ENCODE measurements at places on chromosomes 3 and 15.

- no peak for DNase-seq
Measured at GRCh38 chr15:33113666-33114373, 80.7 kb downstream of the FMN1 start.

DNA sequence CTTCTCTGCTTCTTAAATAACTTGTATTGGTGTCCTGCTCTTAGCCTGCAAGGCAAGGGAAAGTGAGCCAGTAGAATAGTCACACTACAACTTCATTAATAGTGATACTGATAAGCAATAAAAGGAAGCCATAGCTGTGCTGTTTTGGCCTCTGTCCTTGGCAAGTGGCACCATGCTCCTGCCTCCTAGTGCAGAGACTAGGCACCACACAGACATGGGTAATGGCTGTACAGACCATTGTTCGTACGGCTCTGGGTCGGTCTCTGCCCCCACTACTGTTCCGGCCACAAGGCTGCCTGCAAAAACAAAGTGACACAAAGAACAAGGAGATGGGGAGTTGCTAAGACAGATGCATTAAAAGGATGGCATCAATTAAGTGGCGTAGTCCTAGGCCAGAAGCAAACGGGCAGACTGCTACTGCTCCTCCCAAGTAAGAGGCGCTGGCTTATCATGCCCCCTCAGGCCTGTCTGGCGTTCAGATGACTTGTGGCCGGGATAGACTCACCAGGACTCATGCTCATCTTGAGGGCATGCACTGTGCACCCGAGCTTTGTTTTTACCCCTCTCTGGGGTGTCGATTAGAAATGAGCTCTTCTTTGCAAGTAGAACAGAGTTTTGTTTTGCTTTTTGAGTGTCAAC, 75.6 kb downstream of the TRAK1 start:
- no peak for DNase-seq

GRCh38 chr15:82135638-82136037, 89.8 kb upstream of the MEX3B start:
- DNase-seq = no peak

- DNase-seq = no peak
Measured at GRCh38 chr3:182795389-182795782, 2.1 kb downstream of the ATP11B start.

- DNase-seq = no peak
Measured at GRCh38 chr3:134592806-134593205, 58.0 kb downstream of the KY start.

DNA sequence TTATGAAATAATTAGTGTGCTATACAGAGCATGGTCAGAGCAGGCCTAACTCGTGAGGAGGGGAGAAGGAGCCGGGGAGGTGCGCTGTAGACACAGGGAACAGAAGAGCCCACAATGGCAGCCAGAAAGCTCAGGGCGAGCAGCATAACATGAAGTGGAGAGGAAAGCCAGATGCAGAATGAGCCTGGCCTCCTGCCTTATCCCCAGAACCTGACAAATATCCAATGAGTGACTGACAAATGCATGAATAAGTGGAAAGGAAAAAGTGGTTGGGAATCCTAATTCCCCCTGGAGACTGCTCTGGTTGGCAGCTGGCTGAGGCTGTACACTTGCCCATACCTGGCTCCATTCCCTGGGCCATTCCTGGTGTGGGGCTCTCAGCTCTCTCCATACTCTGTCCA, 9.2 kb upstream of the MST1R start:
- no peak for DNase-seq

- no peak for DNase-seq
Measured at GRCh38 chr3:30263925-30264313, 342.5 kb upstream of the TGFBR2 start.

- DNase-seq = no peak
Measured at GRCh38 chr3:57019057-57019456, 41.4 kb upstream of the SPATA12 start.

DNA sequence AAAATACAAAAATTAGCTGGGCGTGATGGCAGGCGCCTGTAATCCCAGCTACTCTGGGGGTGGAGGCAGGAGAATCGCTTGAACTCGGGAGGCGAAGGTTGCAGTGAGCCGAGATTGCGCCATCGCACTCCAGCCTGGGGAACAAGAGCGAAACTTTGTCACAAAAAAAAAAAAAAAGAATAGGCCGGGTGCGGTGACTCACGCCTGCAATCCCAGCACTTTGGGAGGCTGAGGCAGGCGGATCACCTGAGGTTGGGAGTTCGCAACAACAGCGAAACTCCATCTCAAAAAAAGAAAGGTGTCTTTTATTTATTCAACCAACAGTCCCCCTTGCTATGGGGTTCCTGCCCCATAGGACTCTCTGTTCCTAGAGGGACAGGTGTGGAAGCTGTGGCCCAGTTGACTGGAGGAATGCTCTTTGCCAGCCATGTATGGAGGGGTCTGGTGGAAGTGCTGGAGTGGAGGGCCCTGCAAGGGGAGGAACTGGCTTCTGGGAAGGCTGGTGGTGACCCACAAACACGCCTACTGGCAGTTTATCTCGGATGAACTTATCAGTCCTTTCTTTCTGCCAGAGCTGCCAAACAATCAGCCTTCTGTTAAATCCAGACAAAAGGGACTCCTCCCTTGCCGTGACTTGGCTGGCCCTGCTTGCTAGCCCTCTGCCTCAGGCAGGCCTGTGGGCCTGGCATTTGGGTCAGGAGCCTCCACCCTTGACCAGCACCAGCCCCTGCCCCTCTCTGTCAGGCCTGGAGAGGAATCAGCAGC, 4.6 kb upstream of the DAG1 start:
- no peak for DNase-seq

- no peak for DNase-seq
Measured at GRCh38 chr15:78761020-78761419, 50.2 kb downstream of the ADAMTS7 start.

DNA sequence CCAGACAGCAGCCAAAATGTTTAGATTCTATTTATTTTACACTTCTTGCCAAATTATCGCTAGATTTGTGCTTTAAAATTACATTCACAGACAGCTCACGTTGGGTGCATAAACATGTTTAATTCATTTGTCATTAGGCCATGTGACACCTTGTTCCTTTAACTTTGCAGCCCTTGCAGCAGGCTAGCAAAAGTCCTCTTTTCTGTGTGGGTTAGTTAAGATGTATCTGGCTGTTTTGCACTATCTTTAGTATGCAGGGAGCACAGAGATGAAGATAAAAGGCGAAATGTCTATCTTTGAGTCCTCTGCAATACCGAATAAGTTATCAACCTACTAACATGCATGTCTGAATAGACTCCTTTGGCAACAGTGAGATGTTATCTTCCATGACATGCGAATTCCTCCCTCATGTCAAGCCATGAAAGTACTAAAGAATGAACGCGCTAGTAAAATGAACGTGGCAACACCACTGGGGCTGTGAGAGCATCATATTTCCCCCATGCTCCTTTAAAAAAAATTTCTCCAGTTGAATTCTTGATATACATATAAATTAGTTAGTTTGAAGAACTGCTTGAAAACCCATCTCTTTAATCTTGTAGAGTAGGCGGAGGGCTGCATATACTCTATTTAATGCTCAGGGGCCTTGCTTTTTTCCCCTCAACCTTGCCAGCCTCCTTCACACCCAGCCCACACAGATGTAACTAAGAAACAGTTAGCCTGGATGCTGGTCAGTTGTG, 620.4 kb upstream of the NR2F2 start:
- DNase-seq = no peak

DNA sequence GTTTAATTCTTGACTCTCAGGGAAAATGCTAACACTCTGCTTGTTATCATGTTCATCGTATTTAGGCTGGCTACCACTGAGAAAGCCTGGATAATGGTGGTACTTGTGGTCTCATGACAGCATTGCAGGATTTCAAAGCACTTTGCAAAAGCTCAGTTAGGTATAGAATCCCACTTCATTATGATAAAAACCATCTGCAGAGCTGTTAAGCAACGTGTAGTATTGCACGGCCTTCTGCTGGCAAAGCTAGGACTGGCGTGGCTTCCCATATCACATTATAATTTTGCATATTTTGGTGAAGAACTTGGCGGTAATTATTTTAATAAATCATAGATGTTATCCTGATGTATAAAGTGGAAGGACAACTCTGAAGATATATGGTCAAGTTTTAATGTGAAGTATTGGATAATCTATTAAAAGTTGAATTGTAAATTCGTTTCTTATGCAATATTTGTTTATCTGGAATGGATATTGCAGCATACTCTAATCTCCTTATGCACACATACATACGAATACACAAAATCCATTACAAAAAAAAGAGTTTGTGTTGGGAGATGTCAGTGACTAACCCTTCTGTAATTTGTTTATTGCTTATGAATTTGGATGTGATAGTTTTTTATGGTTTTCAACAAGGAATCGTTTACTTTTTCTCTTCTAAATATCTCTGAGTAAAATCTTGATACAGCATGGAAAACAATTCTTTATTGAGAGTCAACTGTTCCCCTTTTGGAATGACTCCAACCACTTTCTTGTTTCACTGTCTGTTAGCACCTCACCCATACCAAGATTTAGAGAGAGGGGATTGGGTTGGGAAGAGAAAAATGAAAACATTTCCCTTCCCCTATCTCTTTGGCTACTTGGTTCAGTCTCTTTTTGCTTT, 9.2 kb downstream of the RAB8B start:
- DNase-seq = no peak

- no peak for DNase-seq
Measured at GRCh38 chr15:57607570-57608000, 15.9 kb downstream of the MYZAP start.

- no peak for DNase-seq
Measured at GRCh38 chr15:67116742-67117141, 51.3 kb downstream of the SMAD3 start.

- no peak for DNase-seq
Measured at GRCh38 chr3:58260261-58260731, 22.7 kb downstream of the ABHD6 start.

DNA sequence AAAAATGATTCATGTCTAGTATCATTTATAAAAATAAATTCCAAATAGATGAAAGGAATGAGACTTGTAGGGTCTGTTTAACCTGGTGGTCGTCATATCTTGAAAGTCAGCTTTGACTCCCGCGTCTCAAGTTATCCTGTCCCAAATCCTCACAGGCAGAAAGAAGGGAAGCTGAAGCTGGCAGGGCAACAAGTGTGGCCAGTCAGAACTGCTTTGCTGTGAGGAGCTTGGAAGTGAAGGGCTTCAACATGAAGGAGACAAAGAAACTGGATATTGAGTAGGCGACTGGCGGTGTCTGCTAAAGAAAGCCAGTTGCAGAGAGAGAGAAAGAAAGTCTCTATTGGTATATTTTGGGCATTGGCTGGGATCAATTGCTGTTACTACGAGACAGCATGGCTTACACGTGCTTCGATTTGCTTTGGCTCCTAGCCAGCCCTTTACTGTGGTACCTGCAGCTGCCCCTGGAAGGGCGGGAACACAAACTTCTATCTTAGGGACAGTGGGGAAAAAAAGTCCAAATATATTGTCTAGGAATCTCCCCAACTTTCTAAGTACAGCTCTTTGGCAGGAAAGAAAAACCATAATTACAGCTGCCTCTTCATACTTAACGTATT, 107.2 kb downstream of the CHST2 start:
- DNase-seq = peak; percentile 13

DNA sequence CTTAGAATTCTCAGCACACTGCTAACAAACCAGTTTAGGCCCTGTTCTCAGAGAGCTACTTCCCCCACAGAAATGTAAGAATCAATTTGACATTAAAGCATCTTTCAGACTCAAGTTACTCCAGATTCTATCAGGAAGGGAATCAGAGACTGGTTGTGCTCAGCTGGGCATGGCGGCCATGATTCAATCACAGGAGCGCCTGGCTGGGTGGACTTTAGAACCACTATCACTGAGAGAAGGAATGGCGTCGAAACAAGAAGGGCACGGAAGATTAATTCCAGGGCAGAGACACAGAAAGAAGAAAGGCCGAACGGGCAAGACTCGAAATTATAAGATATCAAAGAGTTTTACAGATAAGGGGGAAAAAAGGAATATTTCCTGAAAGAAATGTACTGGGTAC, 6.2 kb downstream of the TNIK start:
- DNase-seq = no peak

DNA sequence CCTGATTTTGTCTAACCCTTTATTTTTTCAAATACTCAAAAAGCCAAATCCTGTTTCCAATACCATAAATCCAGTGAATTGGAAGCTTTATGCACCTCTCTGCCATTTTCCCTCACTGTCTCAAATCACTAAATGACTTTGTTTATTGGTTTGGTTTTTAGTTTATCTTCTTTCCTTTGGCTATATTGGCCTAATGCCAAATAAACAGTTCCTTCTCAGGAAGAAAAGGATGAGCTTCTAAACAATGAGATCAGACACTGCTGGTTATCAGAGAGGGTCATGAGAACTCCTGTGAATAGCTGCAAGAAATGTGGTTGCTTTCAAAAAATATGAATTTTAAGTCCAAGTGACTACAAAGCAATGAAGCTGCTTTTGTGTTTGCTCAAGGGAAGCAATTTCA, 359.9 kb downstream of the MECOM start:
- no peak for DNase-seq

DNA sequence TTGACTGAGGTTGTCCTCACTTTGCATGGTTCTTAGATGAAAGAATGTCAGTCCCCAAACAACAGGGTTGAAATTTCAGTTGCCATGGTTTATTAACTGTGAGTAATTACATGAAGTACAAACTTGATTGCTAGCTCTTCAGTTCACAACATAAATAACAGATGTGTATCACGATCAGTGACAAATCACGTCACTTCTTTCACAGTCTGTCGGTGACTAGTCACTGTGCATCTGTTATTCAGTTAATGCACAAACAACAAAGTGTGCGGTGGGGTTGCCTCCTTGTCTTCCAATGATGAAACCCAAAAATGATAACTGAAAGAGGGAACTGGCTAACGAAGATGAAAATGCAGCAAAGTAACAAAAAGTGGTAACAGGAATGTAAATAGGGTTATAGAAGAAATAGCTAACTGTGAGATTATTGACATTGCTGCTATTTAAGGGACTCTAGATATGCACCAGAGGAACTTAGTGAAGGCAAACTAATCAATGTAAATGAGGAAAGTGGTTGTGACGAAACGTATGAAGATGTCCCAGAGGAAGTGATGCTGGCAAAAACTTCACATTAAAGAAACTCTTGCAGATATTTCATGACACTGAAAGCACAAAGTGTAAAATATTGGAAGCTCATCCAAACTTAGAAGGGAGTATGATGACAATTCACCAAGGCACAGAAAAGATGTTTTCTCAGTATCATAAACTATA, 159.3 kb downstream of the WDR76 start:
- DNase-seq = no peak

- DNase-seq = no peak
Measured at GRCh38 chr3:37329465-37329864, 155.1 kb upstream of the LRRFIP2 start.

DNA sequence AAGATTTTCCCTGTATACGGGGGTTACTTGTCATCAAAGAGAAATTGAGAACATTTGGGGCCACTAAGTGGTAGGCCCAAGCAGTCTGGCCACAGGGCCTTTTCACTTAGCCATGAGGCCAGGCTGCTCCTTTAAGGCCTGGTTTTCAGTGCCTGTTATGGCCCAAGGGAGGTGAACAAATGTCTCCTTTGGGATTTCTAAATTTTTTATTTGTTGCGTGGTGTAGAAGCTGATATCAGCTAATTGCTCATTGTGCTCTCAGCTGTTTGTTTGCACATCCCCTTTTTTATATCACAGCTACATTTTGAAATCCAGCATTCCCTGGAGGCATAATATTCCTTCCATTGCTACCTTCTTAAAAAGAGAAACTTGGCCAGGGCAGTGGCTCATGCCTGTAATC, 48.5 kb downstream of the RLBP1 start:
- no peak for DNase-seq

- no peak for DNase-seq
Measured at GRCh38 chr3:46990573-46991374, 11.3 kb downstream of the NBEAL2 start.

Data from NCI-H2081 treated with DMSO at 0.1 percent for 48 hours (cell line).